ENCODE measurements at places on chromosomes 16 and 17.

GRCh38 chr16:12611006-12611477 lies 192.6 kb downstream of the CPPED1 start:
- no peaks in the 10 kb centered on the region for H3K36me3 ChIP-seq
- H3K27me3 ChIP-seq = no peaks in the 10 kb centered on the region
- H3K4me1 ChIP-seq = peaks cover 11% of the 10 kb centered on the region
- no peak overlapping the region for H3K4me3 ChIP-seq
- H3K27ac ChIP-seq = no peak overlapping the region

DNA sequence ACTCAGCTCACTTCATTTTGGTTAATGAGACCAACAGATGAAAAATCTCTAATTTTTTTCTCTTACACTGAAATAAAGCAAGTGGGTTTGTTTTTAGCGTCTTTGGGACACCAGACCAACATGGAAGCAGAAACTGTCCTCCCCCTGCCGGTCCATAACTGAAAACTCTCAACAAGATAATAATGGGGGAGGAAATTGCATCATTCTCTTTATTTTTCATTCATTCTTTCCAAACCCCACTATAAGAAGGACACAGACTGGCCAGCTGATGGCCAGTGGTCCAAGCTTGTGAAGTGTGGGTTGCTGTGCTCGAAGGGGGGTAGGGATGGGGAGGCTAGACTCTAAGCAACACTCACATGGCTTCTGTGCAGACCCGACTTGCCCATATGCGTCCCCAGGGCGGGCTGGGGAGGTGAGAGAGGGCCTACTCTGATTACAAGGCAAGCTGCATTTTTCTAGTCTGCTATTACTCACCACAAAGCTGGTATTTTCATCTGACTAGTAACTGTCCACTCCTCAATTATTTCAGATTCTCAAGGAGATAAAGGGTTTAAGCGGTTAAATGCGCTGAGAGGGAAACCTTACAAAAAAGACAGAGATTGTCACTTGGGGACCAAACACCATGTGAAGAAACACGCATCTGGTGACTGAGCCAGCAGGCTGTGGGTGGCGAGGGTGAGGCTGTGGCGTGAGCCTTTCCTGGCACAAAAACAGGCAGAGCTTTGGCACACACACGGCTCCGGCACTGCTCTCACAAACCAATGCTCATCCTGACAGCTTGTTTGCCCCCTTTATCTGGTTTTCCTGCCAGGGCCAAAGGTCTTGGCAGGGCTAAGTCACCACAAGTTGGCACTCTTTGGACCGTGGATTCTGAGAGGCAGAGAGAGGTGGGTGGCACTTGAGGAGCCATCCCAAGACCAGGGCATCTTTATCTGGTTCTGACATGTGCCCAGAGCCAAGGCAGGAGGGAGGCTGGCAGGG lies 38.2 kb downstream of the MARF1 start:
- no peaks in the 10 kb centered on the region for H3K4me1 ChIP-seq
- no peak overlapping the region for H3K4me3 ChIP-seq
- no peaks in the 10 kb centered on the region for H3K27me3 ChIP-seq
- H3K27ac ChIP-seq = no peak overlapping the region
- H3K36me3 ChIP-seq = peaks cover 49% of the 10 kb centered on the region

DNA sequence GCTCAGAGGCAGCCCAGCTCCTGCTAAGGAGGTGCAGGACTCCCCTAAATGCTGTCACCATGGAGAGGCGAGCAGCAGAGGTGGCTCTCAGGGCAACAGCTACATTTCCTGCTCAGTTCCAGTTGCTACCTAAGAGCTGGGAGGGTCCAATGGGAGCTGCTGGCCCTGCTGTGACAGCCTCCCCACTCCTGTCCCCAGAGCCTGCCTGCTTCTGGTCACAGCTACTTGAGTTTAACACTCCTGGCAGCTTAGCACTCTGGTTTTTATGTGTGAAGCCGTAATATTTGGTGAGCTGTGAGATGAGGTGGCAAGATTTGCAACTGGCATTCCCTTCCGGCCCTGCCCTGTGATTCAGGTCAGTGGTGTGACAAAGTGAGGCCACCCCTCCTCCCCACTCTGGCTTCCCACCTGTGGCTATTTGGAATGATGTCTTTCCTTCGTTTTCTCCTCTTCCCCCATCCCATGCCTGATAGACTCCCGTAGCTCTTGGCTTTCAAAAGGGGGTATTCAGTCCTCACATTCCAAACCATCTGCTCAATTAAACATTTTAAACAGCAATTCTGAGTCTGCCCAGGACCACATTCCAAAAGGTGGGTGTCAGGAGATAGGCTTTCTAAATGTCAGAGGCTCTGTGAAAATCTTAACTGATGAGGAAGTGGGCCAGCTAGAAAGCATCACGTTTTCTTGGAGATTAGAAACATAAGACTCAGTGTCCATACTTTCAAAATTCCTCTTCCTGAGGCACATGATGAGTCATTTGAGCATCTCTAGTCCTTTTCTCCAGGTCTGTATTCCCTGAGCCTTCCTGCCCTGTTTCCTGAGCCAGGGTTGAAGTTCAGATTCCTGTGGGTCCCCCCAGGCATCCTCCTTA lies 42.6 kb upstream of the SKAP1 start:
- H3K36me3 ChIP-seq = no peaks in the 10 kb centered on the region
- no peaks in the 10 kb centered on the region for H3K27me3 ChIP-seq
- no peak for DNase-seq
- H3K27ac ChIP-seq = no peak overlapping the region
- 0 out of 2 replicates have a peak overlapping the region, but pooled peaks have one; percentile 17 for H3K4me3 ChIP-seq
- H3K4me1 ChIP-seq = peaks cover 16% of the 10 kb centered on the region

GRCh38 chr17:75266316-75267152 lies 4.5 kb downstream of the MIF4GD start:
- no peak overlapping the region for H3K4me3 ChIP-seq
- DNase-seq = no peak
- no peak overlapping the region for H3K27ac ChIP-seq
- H3K36me3 ChIP-seq = peaks cover 14% of the 10 kb centered on the region
- H3K4me1 ChIP-seq = peaks cover 10% of the 10 kb centered on the region

- H3K27ac ChIP-seq = no peak overlapping the region
- H3K4me1 ChIP-seq = no peaks in the 10 kb centered on the region
- no peaks in the 10 kb centered on the region for H3K27me3 ChIP-seq
- H3K4me3 ChIP-seq = no peak overlapping the region
These were observed 410.9 kb downstream of the SOX9 start for GRCh38 chr17:72531729-72532128.

DNA sequence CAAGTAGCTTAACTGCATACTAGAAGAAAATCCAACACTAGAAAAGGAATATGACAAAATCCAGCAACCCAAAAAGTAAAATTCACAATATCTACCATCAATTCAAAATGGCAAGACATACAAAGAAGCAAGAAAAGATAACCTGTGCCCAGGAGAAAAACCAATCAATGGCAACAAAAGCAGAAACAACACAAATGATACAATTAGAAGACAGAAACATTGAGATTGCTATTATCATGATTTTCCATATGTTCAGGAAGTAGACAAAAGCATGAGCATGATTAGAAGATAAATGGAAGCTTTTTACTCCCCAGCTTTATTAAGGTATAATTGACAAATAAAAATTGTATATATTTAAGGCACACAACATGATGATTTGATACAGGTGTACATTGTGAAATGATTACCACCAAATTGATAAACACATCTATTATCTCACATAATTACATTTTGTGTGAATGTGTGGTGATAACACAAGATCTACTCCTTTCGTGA lies 117.3 kb downstream of the CA10 start:
- H3K27me3 ChIP-seq = no peaks in the 10 kb centered on the region
- no peak overlapping the region for H3K4me3 ChIP-seq
- no peaks in the 10 kb centered on the region for H3K4me1 ChIP-seq
- no peak overlapping the region for H3K27ac ChIP-seq
- DNase-seq = no peak

- no peak overlapping the region for H3K27ac ChIP-seq
- H3K4me3 ChIP-seq = no peak overlapping the region
- H3K4me1 ChIP-seq = no peaks in the 10 kb centered on the region
- no peaks in the 10 kb centered on the region for H3K27me3 ChIP-seq
These were observed 47.6 kb upstream of the IRX3 start for GRCh38 chr16:54334208-54334607.

DNA sequence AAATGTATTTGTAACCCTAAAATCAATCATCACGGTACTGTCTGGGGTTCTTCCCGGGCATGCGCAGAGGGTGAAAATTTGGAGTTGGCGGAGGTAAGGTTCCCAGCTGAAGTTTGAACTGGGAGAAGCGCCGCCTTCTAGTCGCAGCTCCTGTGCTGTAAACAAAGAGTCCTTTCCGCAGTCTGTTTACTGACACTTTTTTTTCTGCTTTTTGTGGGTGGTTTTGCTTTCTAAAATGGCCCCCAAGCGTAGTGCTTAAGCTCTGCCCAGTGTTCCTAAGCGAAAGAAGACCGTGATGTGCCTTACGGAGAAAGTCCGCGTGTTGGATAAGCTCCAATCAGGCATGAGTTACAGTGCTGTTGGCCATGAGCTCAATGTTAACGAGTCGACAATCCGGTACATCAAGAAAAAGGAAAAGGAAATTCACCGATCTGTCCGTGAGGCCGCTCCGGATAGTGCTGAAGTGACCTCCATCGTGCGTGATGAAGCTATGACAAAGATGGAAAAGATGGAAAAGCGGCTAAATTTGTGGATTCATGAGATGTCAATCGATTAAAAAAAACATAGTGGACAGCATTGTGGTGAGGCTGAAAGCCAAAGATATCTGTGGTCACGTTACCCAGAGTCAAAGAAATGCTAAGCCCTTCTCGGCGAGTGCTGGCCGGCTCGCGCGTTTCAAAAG lies 570 bp upstream of the CFDP1 start:
- peak overlapping the region; percentile 89 for H3K4me3 ChIP-seq
- no peaks in the 10 kb centered on the region for H3K4me1 ChIP-seq

DNA sequence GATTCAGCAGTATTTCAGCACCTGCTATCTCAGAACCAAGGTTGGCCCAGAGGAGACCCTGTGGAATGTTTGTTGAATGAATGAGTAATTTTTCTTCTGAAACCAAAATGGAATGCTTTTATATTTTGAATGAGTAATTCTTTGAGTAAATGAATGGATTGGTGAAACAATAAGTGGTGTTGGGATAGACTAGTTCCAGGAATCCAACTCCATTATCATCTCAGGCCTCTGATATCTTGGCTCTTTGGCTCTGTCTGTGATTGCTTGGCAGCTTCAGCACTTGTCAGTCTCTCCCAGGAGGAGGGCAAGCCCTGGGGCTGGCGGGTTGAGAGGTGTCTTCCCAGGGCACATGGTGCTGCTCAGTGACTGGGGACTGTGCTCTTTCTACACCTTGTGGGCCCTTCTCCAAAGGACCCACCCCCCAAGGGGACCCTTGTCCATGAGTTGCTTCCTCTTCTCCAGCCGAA lies 284.4 kb upstream of the FOXF1 start:
- H3K36me3 ChIP-seq = no peaks in the 10 kb centered on the region
- H3K4me3 ChIP-seq = no peak overlapping the region
- no peak for DNase-seq
- peaks cover 1% of the 10 kb centered on the region for H3K27me3 ChIP-seq

- H3K36me3 ChIP-seq = no peaks in the 10 kb centered on the region
- no peak overlapping the region for H3K27ac ChIP-seq
- no peaks in the 10 kb centered on the region for H3K4me1 ChIP-seq
These were observed 29.4 kb downstream of the RPH3AL start for GRCh38 chr17:323181-323580.

DNA sequence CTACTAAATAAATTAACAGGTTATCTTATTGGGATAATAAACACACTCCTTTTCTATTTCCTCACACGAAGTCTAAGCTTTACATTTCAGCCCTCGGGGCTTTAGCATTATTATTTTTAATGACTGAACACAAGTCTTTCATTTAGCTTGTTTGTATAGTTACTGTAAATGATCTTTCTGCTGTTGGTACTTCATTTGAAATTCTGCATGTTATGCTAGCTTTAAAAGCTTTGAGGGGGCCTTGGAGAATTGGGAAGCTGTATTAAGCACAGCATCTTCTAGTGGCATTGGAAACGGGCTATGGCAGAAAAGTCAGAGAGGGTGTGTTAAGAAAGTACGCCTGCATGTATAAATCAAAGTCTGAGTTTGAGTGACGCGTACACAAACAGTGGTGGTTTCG lies 243.7 kb downstream of the FTO start:
- H3K4me3 ChIP-seq = no peak overlapping the region
- H3K27ac ChIP-seq = no peak overlapping the region
- no peak for DNase-seq
- H3K36me3 ChIP-seq = no peaks in the 10 kb centered on the region

DNA sequence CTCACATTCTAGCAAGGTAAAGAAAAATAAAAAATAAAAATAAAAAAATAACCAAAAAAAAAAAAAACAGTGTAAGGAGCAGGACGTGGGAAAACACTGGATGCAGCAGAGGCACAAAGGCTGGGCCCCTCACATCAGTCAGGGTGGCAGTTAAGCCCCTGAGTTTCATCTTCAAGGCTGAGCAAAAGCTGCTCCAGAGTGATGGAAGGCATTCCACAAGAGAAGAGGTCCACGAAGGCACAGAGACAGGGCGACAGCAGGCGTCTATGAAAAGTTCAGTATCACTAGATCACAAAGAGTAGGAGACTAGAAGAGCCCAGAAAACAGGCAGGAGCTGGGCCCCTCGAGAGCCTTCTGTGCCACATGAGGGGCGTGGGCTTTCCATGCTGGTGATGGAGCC lies 12.0 kb downstream of the TMEM186 start:
- no peaks in the 10 kb centered on the region for H3K4me1 ChIP-seq
- H3K27ac ChIP-seq = no peak overlapping the region
- H3K36me3 ChIP-seq = no peaks in the 10 kb centered on the region
- no peak overlapping the region for H3K4me3 ChIP-seq
- no peak for DNase-seq
